ENCODE measurements at places on chromosomes 1 and 21. TPM values are rescaled to one million over a fixed set of nuclear protein-coding genes. Genes with fewer than 3 reads are reported as not detected.

Gene WNT9A
- total RNA-seq = not detected

Gene PI4KB
- 86.3 TPM for total RNA-seq

Gene LRRC38
- not detected for total RNA-seq

Gene NTRK1
- 3.2 TPM for total RNA-seq

Gene IFI44
- 33.1 TPM for total RNA-seq

Gene ANKRD34A
- 1.4 TPM for total RNA-seq

Data from naive thymus-derived CD4-positive, alpha-beta T cell (primary cell).